Neural crest cell (in vitro differentiated cells): ENCODE measurements at places on chromosomes 7 and 10.

GRCh38 chr10:83816942-83817341 lies 322.4 kb upstream of the GHITM start:
- DNase-seq: no peak

DNA sequence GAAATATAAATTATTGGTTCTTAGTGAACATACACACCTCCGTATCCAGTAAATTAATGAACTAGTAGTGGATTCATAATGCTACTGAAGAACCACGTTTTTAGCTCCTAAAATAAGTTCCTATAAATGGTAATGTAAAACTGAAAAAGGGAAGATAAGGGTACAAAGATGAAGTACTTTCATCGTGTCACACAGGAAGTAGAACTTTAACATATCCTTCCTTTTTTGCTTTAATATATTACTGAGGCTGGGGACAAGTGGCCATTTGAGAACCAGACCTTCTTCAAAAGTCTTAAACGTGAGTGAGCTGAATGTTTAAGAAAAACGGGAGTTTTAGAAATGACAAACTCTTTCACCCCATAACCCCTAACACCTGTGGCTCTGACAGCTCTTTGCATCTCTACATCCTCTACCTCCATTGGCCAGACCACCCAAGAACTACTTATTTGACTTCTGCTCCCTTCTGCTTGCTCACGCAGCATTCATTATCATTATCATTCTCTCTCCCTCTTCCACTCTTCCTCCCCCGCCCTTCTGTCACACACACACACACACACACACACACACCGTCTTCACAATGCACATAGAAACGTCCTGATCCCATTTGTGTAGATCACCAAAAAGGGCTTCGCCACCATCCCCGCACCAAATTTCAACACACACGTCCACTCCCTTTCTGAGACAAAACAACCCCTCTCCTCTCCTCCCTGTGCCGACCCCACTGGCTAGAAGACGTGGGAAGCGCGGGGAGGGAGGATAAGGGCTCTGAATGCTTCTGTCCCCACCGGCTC lies 677 bp downstream of the SKAP2 start:
- peak; percentile 25 for DNase-seq

DNA sequence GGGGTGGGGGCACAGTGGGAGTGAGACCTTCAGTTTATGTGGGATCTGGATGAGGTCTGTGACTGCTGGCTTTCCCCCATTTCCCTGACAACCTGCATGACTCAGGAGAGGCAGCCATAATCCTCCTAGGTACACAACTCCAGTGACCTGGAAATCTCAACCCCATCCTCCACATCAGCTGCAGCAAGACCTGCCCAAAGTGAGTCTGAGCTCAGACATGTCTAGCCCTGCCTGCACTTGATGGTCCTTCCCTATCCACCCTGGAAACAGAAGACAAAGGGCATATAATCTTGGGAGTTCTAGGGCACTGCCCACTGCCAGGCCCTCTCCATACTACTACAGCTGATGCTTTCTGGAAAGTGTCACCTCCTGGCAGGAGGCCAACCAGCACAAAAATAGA lies 75.6 kb downstream of the GRM8 start:
- DNase-seq: no peak

DNA sequence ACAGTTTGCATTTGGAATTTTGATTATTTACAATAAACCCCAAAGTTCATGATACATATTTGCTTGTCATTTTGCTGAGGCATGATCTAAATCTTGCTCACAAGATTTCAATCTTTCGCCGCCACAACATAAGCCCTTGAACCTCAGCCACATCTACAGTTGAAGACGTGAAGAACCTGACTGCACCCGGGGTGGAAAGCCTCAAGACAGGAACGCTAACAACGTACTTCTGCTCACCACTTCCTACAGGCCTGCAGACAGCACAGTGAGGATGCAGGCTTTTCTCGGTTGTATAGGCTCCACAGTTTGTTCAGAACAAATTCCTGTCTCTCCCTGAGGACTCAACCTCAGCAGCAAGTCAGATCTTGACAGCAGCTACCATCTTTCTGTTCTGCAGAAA lies 393.8 kb upstream of the PRKCQ start:
- DNase-seq: no peak

DNA sequence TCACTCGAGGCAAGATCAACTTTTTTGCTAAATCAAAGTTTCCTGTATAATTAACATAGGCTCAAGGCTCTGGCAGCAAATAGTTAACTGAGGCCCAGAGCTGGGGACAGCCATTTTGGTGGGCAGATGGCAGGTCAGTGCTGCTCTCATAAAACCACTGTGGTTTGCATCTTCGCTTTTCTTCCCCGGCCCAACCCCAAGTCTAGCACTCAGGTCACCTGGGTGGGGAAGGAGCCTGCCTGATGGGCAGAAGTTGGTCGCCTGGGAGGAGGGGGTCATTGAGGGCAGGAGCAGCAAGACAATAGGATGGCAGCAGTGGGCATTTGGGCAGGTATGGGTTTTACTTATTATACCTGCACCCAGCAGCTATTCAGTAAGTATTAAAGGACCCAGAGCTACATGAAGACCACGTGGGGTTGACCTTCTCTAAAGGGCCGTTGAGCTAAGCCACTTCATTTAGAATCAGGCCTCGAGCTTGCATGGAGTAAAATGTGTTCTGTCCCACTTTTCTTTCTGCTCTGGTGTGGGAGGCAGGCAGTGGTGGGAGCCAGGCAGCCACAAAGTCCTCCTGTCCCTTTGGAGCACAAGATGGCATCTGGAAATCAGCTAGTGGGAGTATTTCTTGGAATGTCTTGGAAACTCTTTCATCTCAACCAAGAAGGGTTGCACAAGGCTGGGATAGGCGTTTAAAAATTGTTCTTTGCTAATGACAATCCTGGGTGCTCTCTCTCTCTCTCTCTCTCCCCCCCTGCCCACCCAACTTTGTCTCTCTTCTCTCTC lies 133.4 kb downstream of the SPAG6 start:
- no peak for DNase-seq

DNA sequence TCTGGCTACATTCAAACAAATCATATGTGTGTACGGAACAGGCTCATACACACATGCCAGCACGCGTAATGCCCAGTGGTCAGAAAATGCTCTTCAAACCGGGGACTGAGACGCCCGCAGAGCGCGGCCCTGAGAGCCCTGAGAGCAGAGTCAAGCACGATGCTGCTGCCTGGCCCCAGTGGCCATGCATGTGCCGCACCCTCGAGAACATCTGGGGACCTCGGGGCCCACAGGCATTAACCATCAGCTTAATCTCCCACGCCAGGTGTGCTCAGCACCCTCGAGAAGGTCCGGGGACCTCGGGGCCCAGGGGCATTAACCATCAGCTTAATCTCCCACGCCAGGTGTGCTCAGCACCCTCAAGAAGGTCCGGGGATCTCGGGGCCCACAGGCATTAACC lies 163.1 kb downstream of the PTPRN2 start:
- no peak for DNase-seq

DNA sequence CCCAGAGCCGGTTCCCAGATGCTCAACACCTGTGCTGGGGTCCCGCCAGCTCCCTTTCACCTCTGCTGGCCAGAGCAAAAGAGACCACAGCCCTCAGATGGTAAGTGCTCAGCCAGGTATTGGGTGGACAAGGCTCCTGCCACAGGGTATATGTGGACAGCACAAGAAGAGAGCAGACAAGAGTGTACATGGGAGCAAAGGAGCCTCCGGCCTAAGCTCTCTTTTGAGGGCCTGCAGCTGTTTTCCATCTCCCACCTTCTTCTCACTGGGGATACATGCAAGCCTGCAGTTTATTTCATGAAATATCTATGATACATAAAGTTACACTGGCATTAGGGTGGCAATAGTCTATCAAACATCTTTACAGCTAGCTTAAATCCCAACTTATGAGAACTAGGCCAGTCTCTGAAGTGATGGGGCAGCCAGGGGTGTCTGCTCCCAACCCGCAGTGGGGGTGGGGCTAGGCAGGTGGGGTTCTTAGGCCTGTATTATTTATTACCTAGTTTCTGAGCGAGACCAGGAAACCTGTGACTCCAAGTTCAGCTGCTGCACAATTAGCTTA lies 50.4 kb upstream of the DDC start:
- DNase-seq: no peak

GRCh38 chr7:96273716-96274115 lies 48.2 kb downstream of the SLC25A13 start:
- DNase-seq: no peak

DNA sequence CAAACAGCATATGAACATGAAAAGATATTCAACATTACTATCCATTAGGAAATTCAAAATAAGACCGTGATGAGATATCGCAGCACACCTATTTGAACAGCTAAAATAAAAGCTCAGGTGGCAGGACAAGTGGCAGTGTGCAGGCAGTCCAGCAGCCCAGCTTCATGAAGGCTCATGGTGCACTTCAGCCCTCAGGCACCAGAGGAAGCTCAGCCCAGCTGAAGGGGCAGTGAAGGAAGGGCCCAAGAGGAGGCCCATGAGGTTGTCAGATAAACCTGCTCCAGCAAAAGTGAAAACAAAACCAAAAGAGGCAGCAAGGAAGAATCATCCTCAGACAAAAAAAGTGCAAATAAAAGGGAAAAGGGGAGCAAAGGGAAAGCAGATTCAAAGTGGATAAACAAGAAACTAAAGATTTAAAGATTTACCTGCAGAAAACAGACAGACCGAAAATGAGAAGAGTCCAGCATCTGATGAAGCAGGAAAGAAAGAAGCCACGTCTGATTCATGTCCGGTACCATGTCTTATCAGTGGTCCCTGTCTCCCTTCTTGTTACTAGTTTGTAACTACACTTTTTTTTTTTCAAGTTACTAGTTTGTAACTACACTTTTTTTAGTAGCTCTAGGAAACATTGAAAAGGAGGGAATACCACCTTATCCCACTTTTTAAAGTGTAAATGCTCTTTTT lies 15.0 kb upstream of the FAM24B start:
- no peak for DNase-seq

DNA sequence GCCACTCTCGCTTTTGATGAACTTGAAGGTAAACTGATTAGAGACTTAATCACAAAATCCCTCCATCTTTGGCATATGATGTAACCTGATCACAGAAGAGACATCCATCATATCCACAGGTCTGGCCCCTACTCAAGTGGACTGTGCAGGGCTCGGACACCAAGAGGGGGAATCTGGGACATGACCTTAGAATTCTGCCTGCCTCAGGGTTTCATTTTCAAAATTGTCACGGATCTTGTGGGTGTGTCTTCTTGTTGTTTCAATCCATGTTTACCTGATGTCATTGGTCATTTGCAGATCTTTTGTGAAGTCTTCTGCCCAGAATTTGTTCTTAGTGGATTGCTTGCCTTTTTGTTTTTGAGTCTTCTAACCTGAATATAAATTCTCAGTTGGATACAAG lies 5.9 kb upstream of the ARMS2 start:
- DNase-seq: no peak

GRCh38 chr10:51620131-51620530 lies 79.3 kb downstream of the CSTF2T start:
- DNase-seq: no peak

DNA sequence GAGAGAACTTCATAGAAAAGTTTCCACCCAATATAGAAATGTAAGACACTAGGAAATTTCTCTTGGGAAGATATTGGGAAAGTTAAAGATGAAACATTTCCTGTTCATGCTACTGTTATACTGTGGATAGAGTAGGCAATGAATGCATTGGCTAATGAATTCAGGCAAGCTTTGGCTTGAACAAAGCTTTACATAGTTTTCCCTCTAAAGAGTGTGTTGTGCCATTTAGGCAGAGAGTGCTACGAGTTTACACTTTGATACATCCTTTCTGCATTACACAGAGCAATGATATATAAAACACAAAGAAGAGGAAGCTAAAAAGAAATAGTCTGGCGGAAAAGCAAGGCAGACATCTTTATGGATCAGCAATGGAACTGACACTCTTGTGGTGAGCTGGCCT lies 125.9 kb upstream of the SHH start:
- DNase-seq: no peak

DNA sequence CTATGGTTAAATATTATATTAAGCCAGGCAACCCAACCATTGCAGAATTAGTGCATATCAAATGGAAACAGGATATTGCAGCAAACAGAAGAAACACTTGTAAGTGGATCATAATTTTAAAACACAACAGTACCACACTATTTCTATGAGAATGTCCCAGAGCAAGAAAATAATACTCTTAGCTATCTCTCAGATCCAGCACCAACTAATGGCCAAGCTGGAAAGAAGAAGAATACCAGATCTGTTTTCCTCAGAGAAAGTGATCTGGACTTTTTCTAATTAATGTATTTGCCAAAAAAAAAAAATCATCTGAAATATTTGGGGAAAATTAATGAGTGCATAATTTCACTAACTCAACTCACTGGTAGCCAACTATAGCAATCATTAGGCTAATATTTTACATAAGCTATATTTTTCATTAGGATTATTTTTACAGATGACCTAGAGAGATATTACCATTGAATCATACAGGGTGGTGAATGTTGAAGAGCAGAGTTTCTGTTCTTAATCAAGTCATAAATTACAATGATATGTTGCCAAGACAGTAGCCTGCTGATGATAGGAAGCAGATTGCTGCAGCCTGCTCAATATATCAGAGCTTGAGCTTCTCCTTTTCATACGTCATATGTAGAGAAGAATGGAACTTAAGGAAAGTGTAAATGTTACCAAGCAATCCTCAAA lies 995.4 kb upstream of the LRRN3 start:
- DNase-seq: no peak

DNA sequence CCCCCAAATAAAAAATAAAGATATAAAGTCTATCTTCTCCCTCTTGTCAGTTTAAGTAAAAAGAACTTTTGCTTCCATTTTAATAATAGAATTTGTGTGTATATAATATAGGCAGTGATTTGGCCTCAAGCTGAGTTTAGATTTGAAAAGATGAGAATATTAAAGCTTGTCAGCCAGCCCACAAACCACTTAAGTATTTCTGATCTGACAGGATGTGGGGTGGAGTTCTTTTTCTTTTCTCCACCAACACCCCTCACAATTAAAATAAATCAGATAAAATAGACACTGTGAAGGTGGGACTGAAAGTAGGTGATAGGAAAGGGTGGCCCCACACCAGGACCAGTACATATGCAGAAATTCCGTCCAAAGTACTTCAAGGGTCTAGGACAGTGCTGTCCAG lies 714.1 kb downstream of the AUTS2 start:
- no peak for DNase-seq

GRCh38 chr7:112421666-112422486 lies 28.4 kb upstream of the IFRD1 start:
- no peak for DNase-seq

DNA sequence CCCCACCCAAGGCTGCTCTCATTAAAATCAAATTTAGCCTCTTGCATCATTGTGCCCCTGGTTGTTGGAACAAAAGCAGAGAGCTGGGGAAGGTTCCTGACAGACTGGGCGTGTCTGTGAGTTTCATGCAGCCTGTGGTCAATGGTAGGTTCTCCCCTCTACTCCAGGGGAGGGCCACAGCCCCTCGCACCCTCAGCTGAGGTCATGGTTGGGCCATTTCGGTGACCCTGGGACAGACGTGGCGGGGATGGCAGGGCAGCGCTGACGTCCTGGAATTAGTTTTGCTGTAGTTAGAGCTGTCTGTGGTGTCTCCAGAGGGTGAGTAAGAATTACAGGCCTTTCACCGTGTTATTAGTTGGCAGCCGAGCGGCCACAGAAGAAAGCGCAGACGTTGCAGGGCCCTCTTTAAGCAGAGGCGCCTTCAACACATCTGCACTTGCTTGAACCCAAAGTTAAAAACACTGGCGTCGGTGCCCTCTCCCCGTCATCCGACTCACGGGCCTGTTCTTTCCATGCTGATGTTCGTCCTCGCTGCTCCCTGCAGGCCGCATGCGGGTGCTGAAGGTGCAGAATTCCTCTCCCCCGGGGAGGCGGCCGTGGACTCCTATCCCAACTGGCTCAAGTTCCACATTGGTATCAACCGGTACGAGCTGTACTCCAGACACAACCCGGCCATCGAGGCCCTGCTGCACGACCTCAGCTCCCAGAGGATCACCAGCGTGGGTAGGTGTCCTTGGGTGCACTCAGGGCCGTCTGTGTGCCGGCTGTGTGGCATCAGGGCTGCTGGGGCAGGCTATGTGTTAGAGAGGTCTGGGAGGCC lies 2.8 kb downstream of the FAM20C start:
- no peak for DNase-seq
